ENCODE measurements at places on chromosomes 1 and 21.

DNA sequence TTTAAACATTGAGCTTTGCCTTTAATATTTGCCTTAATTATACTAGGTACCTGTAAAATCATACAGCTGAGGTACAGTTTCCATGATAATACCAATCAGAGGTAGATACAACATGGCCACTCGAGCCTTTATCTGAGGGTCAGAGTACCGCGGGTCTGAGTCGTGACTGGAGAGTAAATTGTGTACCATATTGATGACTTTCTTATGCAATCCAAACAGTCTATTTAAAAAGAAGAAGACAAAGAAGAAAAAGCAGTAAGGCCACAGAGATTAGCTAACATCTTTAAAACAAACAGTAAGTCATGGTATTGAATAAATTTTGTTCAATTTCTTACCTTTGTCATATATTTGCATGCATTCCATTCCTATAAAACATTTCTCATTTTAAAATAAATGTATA, 68.1 kb upstream of the ANGPTL3 start:
- no peak for DNase-seq

GRCh38 chr1:74822851-74823401, 90.0 kb downstream of the TYW3 start:
- DNase-seq: no peak

DNA sequence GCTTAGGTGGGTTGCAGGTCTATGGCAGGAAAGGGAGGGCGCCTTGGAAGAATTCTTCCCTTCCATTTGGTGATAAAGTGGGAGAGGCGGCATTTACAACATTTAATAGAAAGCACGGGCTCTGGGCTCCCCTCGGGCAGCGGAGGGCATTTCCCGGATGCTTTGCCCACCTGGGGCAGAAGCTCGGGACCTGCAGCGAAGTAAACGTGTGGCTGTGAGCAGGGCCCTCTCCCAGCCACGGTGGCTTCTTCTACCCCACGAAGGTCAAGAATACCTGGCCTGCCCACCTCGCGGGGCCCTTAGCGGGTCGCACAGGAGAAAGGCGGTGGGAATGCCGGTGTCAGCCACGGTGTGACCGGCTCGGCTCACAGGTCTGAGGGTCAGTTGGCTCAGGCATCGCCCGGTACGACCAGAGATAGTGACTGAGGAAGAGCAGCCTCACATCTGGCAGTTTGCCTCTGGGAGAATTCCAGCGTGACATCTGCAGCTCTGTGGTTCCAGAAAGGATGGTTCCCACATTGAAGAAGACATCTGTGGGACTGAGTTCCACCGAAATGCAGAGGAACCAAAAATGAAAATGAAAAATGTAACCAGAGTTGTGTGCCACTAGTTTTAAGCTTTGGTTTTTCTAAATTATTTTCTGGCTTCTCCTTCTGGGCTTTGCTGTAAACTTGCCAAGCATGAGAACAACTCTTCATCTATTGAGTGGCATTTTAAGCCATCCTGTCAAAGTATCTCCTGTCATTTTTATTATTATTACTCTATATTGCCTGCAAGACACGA, 720 bp upstream of the F3 start:
- DNase-seq: no peak

DNA sequence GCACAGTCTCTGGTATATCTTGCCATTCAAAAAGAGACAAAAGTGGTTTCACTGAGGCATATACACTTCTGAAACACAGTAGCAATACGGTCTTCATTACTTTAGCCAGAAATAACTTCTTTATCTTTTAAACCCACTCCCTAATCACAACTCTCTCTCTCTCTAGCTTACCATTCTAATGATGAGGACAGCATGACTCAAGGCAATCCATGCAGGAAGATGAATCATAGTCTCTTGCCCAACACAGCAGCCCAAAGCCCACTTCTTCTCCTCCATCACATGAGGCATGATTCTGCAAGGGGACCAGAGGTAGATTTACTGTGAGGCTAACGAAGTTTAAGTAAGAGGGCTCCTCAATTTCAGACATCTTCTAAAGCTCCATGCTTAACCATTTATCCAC, 285.0 kb upstream of the NR5A2 start:
- no peak for DNase-seq

GRCh38 chr1:212737559-212737958, 37.9 kb upstream of the BATF3 start:
- no peak for DNase-seq

GRCh38 chr21:35324372-35325220, 275.5 kb upstream of the RUNX1 start:
- DNase-seq: no peak

- no peak for DNase-seq
Measured at GRCh38 chr1:101290922-101291561, 54.2 kb downstream of the S1PR1 start.

DNA sequence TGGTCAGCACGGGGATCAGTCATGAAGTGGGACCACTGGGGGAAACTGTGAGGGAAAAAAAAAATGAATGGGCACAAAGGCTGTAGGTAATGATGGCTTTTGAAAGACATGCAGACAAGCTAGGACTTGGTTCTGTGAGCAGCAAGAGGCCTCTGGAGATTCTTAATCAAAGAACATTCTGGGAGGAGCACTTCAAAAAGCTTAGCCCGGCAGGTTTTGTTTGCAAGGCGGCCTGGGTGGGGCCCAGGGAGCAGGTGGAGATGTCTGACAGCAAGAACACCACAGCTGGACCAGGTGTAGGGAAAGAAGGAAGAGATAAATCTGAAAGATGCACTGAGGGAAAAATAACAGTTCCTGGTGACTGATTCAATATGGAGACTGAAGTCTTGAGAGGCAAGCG, 6.0 kb downstream of the TEX35 start:
- no peak for DNase-seq

- no peak for DNase-seq
Measured at GRCh38 chr1:183040547-183040971, 17.3 kb downstream of the LAMC1 start.

DNA sequence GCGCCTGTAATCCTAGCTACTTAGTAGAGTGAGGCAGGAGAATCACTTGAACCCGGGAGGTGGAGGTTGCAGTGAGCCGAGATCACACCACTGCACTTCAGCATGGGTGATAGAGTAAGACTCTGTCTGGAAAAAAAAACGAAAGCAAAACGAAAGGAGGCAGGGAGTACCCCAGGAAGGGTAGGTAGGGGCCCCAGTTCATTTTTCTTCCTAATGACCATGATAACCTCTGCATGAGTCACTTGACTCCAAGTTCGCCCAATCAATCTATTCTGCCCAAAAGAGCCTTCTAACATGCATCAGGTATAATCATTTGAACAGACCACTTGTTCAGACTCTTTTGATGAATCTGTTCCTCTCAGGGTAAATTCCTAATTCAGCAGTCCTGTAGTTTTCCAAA, 13.2 kb upstream of the TMEM201 start:
- DNase-seq: no peak

GRCh38 chr1:4170548-4171340, 270.7 kb upstream of the C1orf174 start:
- DNase-seq: no peak

DNA sequence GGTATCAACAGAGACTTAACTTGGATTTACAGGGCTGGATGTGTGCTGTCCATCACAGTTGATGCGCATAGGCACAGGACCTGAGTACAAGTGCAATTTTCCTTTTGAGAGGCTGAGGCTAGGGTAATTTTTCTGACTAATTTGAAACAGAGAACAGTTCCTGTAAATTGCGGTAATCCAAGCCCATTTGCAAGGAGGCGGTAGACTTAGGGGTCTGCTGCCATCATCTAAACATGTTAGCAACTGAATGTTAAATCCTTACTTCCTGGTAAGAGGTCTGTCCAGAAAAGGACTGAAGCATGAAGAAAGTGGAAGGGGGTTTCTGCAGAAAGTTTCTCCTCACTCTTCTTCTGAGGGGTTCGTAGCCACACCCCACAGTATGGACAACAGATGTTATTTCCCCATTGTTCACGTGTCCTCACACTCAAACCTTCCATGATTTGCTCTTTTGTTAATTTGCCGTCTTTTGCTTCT, 23.7 kb upstream of the C1orf198 start:
- no peak for DNase-seq

- no peak for DNase-seq
Measured at GRCh38 chr1:101957771-101958170, 39.0 kb downstream of the OLFM3 start.

DNA sequence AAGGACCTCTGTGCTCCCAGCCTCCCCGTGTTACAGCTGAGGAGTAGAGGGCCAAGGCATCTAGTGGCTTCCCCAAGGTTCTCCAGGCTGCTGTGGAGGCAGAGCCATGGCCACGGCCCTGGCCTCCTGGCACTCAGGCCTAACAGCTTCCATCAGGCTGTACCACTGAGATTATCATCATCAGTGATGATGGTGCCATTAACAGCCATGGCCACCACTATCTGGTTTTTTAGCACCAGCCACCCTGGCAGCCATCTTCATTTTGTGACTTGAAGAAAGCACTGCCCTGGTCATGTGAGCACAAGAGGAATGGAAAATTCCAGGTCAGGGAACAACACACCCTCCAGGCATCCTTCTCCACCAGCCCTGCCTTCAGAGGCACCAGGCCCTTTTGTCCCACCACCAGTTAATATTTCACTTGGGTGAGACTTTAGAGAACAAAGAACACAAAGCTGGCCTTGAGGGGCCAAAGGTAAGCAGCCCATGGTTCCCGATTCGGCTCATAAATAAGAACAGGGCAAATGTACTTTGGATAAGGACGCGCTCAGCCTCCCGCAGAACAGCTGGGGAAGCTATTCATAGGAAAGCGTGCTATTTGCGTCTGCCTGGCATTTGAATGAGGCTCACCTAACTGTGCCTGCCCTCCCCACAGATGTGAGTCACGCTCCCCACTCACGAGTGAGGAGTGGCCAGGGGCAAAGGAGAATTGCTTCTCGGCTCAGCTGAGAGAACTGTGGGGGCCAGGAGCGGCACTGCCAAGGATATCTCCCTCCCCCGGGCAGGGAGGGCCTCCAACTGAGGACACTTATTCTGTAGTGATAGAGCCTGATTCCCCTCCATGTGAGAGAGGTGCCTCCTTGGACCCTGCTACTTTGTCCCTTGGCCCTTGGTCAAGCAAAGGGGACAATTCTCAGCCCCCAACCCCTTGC, 95.6 kb downstream of the CD58 start:
- DNase-seq: peak; percentile 54

GRCh38 chr1:210294999-210295745, 33.5 kb upstream of the HHAT start:
- DNase-seq: no peak

- DNase-seq: peak; percentile 72
Measured at GRCh38 chr1:201999625-202000238, 10.7 kb upstream of the ELF3 start.

DNA sequence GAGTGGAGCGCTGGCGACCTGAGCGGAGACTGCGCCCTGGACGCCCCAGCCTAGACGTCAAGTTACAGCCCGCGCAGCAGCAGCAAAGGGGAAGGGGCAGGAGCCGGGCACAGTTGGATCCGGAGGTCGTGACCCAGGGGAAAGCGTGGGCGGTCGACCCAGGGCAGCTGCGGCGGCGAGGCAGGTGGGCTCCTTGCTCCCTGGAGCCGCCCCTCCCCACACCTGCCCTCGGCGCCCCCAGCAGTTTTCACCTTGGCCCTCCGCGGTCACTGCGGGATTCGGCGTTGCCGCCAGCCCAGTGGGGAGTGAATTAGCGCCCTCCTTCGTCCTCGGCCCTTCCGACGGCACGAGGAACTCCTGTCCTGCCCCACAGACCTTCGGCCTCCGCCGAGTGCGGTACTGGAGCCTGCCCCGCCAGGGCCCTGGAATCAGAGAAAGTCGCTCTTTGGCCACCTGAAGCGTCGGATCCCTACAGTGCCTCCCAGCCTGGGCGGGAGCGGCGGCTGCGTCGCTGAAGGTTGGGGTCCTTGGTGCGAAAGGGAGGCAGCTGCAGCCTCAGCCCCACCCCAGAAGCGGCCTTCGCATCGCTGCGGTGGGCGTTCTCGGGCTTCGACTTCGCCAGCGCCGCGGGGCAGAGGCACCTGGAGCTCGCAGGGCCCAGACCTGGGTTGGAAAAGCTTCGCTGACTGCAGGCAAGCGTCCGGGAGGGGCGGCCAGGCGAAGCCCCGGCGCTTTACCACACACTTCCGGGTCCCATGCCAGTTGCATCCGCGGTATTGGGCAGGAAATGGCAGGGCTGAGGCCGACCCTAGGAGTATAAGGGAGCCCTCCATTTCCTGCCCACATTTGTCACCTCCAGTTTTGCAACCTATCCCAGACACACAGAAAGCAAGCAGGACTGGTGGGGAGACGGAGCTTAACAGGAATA, 4.2 kb downstream of the TFAP2E start:
- no peak for DNase-seq
